PC-9 (cell line): ENCODE measurements at places on chromosomes 6 and 20. TPM values are rescaled to one million over a fixed set of nuclear protein-coding genes. Genes with fewer than 3 reads are reported as not detected.
A peak's percentile ranks its signal among the peaks of the same experiment; 100 is the strongest.

The HLA-DQA2 gene
- not detected in 2 replicates for total RNA-seq

DNA sequence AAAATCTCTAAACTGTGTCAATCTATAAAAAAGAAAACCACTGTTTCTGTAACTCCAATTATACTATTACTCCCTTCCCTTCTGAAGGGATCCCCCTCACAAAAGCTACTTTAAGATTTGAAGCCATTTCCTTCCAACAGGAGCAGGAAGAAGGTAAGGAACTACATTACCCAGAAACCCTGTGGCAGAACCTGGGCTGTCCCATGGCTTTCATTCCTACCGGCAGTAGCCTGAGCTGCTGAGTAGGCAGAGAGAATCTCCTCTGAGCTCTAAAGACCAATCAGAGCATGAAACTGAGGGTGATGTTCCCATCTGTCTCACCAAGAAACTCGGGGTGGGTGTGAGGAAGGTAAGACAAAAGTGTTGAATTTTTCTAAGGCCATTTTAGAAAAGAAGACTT lies 108.0 kb upstream of the LRFN2 start:
- DNase-seq, result no peak

The HLA-DRA gene
- total RNA-seq, result not detected in 2 replicates

- DNase-seq, result no peak
Measured at GRCh38 chr6:169439710-169440109, 186.1 kb upstream of the THBS2 start.

DNA sequence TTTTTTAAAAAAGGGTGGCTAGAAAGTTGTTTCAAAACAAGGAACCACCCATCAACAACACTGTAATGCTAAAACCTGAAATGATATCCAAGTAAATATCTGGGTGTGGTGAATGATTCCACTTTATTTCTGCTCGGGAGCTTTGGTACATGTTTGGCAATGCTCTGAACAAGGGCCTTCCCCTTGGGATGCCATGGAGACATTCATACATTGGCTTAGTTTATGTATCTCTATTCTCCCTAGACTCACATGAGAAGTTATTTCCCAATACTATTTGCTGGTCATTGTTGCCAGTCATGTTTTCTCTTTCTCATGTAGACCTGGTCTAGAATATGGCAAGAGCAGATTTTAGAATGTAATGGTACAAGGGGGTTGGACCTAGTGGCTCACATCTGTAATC lies 22.9 kb downstream of the ADTRP start:
- DNase-seq, result no peak

- DNase-seq, result peak; percentile 98
Measured at GRCh38 chr6:105596284-105596755, 193.4 kb upstream of the PREP start.

- DNase-seq, result no peak
Measured at GRCh38 chr20:2984028-2984501, 59.4 kb upstream of the GNRH2 start.

DNA sequence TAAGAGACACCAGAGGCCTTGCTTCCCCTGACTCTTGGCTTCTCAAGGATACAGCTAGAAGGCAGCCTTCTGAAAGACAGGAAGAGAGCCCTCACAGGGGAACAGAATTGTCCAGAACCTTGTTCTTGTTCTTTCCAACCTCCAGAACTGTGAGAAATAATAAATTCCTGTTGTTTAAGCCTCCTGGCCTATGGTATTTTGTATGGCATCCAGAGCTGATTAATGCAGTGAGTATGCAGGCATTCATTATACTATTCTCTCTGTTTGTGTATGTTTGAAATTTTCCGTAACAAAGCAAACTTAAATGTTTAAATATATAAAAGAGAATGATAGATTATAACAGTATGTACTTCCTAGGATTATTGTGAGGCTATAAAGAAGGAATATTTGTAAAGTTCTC lies 903.4 kb upstream of the FLRT3 start:
- DNase-seq, result no peak

The KIF13A gene
- 48.6 and 52.2 TPM in 2 replicates for total RNA-seq

The PLCB4 gene
- total RNA-seq, result 14.9 and 18.6 TPM in 2 replicates

- no peak for DNase-seq
Measured at GRCh38 chr20:10453241-10453640, 18.1 kb downstream of the SLX4IP start.

DNA sequence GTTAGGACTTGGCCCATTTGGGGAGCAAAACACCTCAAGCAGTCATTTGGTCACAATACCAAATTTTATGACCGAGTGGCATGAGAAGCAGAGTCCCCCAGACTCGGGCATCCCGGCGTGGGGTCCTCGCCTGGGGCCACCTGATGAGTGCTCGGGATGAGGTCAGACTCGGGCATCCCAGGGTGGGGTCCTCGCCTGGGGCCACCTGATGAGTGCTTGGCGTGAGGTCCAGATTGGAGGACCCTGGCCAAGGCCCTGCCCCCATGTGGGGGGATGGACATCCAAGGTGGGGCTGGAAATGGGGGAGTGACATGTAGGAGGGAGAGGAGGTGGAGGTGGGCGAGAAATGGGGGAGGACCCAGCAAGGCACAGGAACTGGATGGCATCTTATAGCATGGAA lies 56.1 kb upstream of the CST7 start:
- DNase-seq, result no peak

The ADGRF5 gene
- total RNA-seq, result 23.1 and 40.0 TPM in 2 replicates

- no peak for DNase-seq
Measured at GRCh38 chr6:109496036-109496772, 13.2 kb upstream of the ZBTB24 start.

GRCh38 chr6:144678844-144679243 lies 393.7 kb downstream of the UTRN start:
- DNase-seq, result no peak

The ADGB gene
- total RNA-seq, result not detected in 2 replicates
